ENCODE measurements at places on chromosomes 3 and 15. TPM values are rescaled to one million over a fixed set of nuclear protein-coding genes. Genes with fewer than 3 reads are reported as not detected.

The DNAJC17 gene
- 51.3 TPM for polyA plus RNA-seq

The GLDN gene
- polyA plus RNA-seq: 0.29 TPM

The ALDH1A2 gene
- 0.27 TPM for polyA plus RNA-seq

The MEIS2 gene
- 8.8 TPM for polyA plus RNA-seq

The PIERCE2 gene
- 0.73 TPM for polyA plus RNA-seq

The UPK1B gene
- polyA plus RNA-seq: 4.7 TPM

The GOLGA8A gene
- 91.1 TPM for polyA plus RNA-seq

The LYSMD2 gene
- 5.9 TPM for polyA plus RNA-seq

The LDHAL6B gene
- not detected for polyA plus RNA-seq

The IGDCC3 gene
- polyA plus RNA-seq: not detected

The FSIP1 gene
- polyA plus RNA-seq: 0.29 TPM

The IGSF10 gene
- 0.47 TPM for polyA plus RNA-seq

The ANKRD63 gene
- not detected for polyA plus RNA-seq

The GLT8D1 gene
- polyA plus RNA-seq: 19.8 TPM

The WDR49 gene
- polyA plus RNA-seq: 0.18 TPM

The PCOLCE2 gene
- 1.4 TPM for polyA plus RNA-seq

The MESP2 gene
- 0.56 TPM for polyA plus RNA-seq

The AHSG gene
- 0.06 TPM for polyA plus RNA-seq
